GM12892 (cell line): ENCODE measurements at places on chromosomes 16 and 17.

- no peak for DNase-seq
Measured at GRCh38 chr16:67977005-67977404, 3.3 kb downstream of the DPEP3 start.

- no peak for DNase-seq
Measured at GRCh38 chr17:5707482-5707881, 123.2 kb upstream of the NLRP1 start.

- no peak for DNase-seq
Measured at GRCh38 chr17:51647826-51648225, 387.5 kb downstream of the UTP18 start.

GRCh38 chr16:75092777-75093176 lies 23.8 kb downstream of the LDHD start:
- no peak for DNase-seq

DNA sequence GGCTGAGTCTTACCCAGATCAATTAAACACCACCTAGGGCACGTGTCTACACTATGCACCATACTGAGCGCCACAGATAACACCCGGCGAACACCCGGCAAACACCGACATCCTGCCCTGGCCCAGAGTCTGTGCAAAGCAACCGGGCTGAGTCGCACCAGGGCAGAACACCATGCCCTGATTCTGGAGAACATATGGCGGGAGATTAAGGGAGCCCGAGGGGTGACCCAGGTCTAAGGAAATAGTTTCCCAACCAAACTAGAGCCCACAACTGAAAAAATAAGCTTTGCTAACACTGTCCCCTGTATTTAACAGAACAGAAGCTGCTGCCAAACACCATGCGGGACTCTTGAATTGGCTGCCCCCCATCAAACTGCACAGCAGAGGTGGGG lies 22.1 kb downstream of the MYO18A start:
- no peak for DNase-seq

- DNase-seq, result no peak
Measured at GRCh38 chr17:225551-225950, 44.1 kb upstream of the DOC2B start.

GRCh38 chr16:82195917-82196494 lies 26.0 kb upstream of the MPHOSPH6 start:
- no peak for DNase-seq

GRCh38 chr17:60393840-60394723 lies 2.1 kb upstream of the USP32 start:
- no peak for DNase-seq

DNA sequence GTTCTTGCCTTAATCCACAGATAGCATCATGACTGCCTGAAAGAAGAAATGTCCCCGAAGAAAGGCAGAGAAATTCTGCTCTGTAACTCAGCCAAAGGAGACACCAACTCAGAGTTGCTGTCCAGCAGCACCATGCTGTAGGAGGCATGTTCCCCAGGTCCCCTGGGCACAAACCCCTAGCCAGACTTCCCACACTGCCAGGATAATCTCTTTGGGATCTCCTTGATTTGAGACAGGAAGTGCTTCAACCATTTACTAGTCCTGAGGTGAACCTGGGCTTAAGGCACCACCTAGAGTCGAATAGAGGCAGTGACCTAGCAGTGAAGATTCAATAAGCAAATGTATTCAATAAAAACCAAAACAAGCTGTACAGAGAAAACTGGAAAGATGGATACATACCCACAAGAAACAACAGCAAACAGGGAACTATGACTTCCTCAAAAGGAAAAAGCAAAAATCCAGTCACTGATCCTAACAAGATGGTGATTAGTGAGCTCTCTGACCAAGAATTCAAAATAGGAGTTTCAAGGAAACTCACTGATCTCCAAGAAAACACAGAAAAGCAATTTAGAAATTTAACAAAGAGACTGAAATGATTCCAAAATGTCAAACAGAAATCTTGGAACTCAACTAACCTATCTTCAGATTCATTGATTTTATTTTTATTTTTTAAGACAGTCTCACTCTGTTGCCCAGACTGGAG lies 5.7 kb downstream of the OR4D2 start:
- DNase-seq, result no peak

- no peak for DNase-seq
Measured at GRCh38 chr16:80285104-80285503, 255.7 kb upstream of the DYNLRB2 start.

- DNase-seq, result peak; percentile 73
Measured at GRCh38 chr17:37844158-37844976, 79.8 kb upstream of the TBC1D3K start.

GRCh38 chr17:8916466-8916865 lies 49.0 kb upstream of the PIK3R6 start:
- DNase-seq, result no peak

- DNase-seq, result peak; percentile 42
Measured at GRCh38 chr16:11586378-11586855, 302 bp downstream of the LITAF start.

- peak; percentile 92 for DNase-seq
Measured at GRCh38 chr17:77281122-77281903, 140.5 kb downstream of the SEC14L1 start.

DNA sequence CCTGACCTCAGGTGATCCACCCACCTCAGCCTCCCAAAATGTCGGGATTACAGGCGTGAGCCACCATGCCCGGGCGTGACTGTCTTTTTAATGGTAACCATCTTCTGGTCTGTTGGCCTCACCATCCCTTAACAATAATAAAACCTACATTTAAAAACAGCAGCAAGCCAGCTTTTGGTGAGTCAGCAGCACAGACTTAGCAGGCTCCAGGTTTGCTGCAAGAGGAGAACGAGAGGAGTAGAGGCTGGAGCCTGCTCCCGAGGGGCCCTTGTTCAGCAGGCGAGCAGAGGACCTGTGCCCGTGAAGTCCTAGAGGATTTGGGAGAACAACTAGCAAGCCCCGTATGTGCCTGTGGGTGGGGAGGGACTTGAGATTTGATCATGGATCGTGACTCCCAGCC lies 35.7 kb downstream of the MYH13 start:
- DNase-seq, result no peak

- DNase-seq, result no peak
Measured at GRCh38 chr16:49739381-49739780, 116.5 kb downstream of the ZNF423 start.

DNA sequence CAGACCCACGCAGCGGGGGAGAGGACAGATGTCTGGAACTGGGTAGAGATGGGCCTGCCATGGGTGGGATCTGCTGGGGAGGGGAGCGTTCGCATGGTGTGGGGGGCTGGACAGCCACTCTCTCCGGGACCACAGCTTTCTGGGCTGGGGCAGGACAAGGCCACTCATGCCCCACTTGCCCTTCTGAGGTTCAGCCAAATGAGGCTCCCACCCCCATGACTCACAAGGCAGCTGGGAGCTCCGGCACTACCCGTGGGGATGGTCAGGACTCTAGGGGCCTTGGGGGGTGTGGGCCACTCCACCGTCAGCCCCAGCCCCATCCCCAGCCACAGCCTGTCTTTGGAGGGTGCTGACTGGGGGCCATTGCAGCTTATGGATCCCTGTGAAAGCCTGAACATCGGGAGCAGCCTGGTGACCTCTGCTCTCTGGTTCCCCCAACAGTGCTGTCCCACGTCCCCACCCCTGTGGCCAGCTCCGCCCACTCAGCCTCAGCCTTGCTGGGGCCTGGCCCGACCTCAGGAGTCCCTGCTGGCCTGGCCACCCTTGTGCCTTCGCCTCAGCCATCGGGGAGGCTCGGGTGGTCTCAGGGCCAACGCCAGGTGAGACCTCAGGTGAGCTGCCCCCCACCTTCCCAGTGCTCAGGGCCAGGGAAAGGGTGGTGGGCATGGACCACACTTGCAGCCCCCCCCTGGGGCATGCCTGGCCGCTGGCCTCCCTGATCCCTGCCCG lies 4.7 kb upstream of the CDH15 start:
- DNase-seq, result no peak

GRCh38 chr16:23728112-23728477 lies 15.1 kb upstream of the ERN2 start:
- no peak for DNase-seq

DNA sequence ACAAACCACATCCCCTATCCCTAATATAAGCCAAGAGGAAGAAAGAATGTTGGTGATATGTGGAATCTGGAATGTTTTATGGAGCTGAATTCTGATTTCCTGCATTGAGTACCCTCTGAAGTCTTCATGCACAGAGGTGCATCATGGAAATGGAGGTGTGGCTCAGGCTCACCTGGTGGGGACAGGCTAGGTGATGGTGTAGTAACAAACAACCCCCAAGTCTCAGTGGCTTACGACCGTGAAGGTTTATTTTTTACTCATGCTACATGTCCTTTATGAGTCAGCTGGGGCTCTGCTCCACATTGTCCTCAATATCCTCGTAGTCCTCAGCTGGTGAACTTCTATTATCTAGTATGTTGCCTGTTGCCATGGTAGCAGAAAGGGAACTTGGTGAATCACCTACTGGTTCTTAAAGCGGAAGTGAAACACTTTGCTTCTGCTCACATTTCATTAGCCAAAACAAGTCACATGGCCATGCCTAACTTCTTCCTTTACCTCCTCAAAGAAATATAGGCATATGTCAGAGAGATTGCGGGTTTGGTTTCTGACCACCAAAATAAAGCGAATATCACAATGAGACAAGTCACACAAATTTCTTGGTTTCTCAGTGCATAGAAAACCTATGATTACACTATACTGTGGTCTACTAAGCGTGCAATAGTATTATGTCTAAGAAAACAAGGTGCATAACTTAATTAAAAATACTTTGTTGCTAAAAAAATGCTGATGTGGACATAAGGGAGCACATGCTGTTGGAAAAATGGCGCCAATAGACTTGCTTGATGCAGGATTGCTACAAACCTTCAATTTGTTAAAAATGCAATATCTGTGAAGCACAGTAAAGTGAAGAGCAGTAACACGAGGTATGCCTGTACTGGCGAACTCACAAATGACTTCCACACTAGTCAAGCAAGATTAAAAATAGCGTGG lies at the start of gene PMFBP1:
Gene PMFBP1 (minus strand): TSS at position 51 of the 930 bp plus-strand sequence. CDS start 947 bp downstream, outside the sequence.
- DNase-seq, result peak; percentile 12

DNA sequence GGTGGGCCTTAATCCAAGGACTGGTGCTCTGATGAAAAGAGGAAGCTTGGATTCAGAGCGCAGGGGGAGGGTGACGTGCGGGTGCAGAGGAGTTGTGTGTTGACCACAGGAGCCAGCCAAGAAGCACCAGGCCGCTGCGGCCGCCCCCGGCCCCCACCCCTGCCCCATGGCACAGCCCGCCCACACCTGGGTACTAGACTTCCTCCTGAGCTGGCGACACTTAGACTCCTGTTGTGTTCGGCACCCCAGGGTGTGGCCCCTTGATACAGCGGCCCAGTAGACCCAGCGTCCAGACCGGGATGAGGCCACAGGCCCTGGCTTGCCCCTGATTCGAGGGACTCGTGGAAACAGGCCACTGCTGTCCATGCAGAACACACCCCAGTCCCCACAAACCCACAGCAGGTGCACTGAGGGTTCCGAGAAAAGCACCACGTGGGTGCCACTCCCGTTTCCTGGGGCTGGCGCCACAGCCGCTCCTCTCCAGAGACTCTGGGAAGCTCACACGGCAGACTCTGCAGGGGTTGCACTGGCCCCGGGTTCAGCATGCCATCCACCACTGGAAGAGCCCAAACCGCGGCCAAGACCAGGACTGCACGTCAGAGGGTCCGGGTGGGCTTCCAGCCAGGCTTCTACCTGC lies 5.7 kb upstream of the SNAI3 start:
- DNase-seq, result no peak

DNA sequence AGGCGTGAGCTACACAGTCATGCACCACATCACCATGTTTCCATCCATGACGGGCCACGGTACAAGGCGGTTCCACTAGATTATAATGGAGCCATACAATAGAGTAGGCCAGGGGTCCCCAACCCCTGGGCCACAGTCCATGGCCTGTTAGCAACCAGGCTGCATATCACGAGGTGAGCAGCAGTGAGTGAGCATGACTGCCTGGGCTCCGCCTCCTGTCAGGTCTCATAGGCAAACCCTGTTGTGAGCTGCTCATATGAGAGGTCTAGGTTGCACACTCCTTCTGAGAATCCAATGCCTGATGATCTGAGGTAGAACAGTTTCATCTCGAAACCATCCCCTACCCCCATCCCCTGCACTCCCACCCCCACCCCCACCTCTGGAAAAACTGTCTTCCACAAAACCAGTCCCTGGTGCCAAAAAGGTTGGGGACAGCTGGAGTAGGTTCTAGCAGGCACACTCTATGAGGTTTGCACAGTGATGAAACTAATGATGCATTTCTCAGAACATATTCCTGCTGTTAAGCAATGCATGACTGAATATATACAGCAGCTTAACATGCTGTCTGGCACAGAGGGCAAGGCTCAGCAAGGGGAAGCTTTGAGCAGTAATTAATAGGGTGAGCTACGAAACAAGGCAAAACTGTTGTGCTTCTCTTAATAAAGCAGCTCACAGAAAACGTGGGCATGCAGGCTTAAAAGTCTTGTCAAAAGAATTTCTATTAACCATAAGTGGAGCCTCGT lies 108.0 kb downstream of the VPS53 start:
- DNase-seq, result no peak

- DNase-seq, result no peak
Measured at GRCh38 chr17:34858591-34859565, 102.4 kb downstream of the CCT6B start.

GRCh38 chr17:77749321-77749751 lies 209.2 kb upstream of the TNRC6C start:
- DNase-seq, result no peak

- no peak for DNase-seq
Measured at GRCh38 chr17:56902348-56902747, 11.5 kb downstream of the TRIM25 start.

DNA sequence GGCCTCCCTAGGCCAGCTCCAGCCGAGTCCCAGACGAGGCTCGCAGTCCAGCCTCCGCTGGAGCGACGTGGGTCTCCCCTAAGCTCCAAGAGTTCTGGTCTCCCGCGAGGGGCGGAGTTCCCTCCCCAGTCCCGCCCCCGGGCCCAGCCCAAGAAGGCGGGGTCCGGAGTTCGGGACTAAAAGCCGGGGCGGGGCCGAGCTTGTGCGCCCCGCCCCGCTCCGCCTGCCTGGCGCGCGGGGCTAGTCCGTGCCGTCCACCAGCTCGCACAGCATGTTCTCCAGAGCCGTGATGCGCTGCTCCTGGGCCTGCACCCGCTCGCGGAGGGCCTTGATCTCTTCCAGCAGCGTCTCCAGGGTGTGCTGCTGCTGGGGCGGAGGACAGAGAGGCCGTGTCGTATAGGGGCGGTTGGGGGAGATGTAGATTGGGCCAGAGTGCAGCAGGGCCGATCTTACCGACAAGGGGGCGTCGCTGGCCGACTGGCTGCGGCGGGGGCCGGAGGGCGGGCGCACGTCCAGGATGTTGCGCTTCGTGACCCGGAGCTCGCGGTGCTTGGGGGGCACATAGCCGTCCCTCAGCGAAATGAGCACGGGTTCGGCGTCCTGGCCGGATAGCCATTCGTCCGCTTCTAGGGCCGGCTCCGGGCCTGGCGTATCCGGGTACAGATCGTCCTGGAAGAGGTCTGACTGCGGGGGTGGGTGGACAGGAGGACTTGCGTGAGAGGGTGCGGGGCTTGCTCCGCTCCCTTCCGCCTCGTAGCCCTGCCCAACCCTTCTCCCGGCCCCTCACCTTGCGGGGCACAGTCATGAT lies 7.0 kb downstream of the CORO6 start:
- peak; percentile 88 for DNase-seq

GRCh38 chr17:2232244-2232638 lies 71.3 kb downstream of the SMG6 start:
- DNase-seq, result no peak
